ENCODE measurements at places on chromosomes 4 and X. TPM values are rescaled to one million over a fixed set of nuclear protein-coding genes. Genes with fewer than 3 reads are reported as not detected.

- no peak for DNase-seq
Observed at GRCh38 chr4:8920969-8921368, 49.3 kb upstream of the HMX1 start.

- DNase-seq: no peak
Observed at GRCh38 chr4:36278789-36279188, 2.6 kb upstream of the DTHD1 start.

The LUZP4 gene
- total RNA-seq: not detected

DNA sequence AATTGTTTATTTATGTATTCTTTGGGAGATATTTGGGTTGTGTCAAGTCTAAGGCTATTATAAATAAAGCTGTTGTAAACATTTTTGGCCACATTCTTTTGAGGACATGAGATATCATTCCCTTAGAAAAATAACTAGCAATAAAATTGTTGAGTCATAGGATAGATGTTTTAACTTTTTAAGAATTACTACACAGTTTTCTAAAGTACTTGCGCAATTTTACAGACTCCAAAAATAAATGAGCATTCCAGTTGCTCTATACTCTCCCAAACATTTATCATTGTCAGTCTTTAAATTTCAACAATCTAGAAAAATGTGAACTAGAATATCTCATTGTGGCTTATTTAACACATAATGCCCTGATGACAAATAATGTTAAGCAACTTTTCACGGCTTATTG, 189.1 kb upstream of the ADGRL3 start:
- no peak for DNase-seq

The IL15 gene
- total RNA-seq: 3.0 TPM

GRCh38 chr4:25916870-25917269, 2.9 kb downstream of the SMIM20 start:
- DNase-seq: no peak

The NLRP2B gene
- total RNA-seq: not detected
